ENCODE measurements at places on chromosomes 1 and 21.

DNA sequence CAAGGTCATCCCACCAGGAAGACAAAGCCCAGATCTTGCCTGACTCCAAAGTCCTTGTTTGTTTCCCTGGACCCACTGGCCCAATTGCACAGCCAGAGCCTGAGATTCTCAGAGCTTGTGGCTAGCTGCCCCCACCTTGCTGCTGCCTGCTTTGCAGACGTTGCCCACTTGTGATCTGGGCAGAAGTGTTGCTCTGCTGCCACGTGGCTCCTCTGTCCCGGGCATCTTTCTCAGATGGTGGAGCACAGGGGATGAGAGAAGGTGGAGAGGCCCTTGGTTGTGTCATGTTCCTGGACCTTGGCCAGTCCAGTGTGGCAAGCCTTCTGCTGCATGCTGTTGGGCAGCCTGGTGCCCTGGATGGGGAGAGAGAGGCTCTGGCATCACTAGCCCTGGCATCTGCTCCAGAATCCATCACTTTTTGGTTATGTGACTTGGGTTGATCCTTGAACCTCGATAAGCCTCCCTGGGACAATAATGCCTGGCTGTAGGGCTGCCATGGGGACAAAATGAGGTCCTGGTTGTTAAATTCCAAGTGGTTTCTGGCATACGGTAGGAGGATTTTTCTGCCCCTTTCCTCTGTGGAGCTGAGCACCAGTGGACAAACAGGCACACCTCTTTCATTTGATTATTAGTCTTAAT lies 1.5 kb upstream of the NR0B2 start:
- ATAC-seq = no peak

- peak; percentile 90 for ATAC-seq
These were observed 69.8 kb downstream of the TPR start for GRCh38 chr1:186304982-186305949.

DNA sequence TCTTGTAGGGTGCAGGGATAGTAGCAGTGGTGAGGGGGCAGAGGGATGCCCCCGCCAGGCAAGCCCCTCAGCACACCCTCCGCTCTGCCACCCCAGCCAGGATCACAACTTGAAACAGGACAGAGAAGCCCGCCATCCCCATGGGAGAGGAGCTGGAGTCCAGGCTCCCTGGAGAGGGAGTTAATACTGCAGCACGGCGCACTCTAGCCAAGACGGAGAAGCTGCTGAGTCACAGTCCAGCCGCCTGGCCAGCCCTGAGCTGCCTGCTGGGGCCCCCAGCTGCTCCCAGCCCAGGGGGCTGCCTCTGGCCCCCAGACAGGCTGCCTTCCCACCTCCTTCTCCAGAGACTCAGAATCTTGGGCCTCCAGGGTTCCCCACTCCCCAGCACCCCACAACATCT lies 87.2 kb downstream of the SYT2 start:
- peak; percentile 81 for ATAC-seq

DNA sequence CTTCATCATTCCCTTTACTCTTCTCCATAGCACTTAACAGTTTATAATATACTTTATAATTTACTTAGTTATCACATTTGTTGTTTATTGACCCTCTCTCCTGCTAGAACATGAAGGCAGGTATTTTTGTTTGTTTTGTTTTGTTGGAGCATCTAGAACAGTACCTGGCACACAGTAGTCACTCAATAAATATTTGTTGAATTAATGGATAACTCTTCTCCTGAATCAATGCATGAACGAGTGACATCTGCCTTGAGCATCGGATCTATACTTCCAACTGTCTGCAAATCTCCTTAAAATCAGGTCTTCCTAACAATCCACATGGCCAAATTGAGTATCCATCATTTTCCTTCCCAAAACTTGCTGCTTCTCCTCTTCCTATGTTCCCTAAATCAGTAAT lies 35.9 kb upstream of the MTMR11 start:
- no peak for ATAC-seq

DNA sequence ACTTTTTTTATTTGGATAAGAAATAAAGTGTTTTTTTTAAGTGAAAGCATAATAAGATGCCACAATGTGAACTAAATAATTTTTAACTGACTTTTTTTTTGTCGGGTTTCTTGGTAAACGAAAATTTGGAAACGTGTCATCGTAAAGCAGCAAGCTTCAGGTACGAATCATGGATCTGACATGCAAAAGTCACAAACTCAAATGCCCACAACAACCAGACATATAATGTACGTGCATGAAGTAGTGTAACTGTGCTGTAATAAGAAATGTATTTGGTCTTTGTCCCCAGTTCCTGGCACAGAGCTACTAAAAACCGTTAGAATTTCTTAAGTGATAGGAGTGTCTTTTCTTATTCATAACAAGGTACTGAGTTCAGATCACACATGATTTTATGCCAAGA lies 44.3 kb upstream of the LRRC7 start:
- ATAC-seq = no peak

DNA sequence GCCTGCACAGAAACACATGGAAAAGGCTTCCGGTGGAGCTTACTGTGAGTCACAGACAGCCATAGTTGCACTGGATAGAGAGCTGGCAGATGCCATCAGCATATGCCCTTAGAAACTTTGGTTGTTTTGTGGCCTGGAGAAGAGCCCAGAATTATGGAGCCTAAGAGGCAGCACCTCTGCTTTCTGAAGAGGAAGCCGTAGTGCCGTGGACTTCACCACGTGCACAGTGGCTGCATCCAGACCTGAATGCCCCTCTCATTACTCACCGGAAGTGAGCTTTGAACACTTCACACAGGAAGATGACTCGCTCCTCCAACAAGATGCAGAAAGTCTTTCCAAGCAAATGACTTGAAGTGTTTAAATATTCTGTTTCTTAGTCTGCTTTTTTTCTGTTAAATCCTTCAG lies 28.4 kb downstream of the JUN start:
- peak; percentile 95 for ATAC-seq

DNA sequence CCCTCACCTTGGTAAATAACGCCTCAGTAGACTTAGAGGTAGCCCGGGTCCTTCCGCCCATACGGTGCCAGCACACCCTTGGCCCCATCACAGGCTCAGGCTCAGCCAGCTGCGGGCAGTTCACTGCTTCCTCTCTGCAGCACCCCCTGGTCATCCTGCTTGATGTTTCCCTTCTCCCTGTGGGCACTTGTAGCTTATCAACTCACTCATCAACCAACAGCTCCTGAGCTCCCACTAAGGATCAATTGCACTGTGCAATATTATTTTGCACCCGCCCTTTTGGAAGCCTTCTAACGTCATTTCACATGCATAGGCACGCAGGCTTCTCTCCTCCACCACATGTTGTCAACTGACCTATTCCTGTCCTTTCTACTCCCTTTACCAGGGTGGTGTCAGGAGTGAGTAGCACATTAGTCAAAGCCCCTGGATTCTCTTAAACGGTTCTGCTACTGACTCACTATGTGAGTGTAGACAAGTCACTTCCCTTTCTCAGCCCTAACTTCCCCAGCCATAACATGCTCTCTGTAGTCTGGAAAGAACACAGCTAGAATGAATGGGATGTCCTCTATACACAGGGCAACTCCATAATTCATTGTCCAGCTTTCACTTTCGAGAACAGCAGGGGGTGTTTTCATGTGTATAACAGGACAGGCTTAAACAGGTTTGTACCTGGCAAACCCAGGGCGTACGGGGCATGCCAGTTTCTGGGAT lies 47.1 kb upstream of the IRF2BP2 start:
- ATAC-seq = peak; percentile 74
